ENCODE measurements at places on chromosomes 1 and 21. TPM values are rescaled to one million over a fixed set of nuclear protein-coding genes. Genes with fewer than 3 reads are reported as not detected.
A peak's percentile ranks its signal among the peaks of the same experiment; 100 is the strongest.

DNA sequence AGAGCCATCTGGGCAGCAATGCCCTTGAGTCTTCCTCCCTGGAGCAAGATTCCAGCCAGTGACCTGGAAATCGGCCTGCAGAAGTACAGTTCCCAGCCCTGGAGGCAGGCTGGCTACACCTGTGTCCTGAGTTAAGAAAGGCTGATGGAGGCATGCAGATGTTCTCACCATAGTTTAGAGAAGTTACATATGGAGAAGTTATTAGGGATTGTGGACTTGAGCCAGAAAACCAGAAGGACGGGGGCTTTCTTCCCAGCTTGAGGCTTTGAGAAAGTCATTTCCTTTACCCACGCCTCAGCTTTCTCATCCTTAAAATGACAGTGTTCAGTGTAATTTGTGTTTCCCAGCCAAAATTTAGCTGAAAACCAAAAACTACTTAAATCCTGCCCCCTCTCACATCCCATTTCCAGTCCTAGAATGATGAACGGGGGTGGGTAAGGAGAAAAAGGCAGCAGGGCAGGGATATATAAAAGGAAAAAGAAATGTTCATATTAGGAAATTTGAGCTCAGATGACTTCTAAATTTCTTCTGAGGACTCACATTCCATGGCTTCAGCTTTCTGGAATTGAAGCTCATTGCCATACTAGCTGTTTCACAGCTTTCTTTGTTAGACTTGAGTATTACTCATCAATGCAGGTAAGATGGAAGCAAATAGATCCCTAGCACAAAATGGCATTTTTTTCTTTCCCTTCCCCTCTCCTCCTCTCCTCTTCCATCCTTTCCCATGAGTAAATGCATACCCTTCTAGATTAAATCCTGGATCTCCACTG is 14.4 kb upstream of the C8B start:
- no peak for DNase-seq

DNA sequence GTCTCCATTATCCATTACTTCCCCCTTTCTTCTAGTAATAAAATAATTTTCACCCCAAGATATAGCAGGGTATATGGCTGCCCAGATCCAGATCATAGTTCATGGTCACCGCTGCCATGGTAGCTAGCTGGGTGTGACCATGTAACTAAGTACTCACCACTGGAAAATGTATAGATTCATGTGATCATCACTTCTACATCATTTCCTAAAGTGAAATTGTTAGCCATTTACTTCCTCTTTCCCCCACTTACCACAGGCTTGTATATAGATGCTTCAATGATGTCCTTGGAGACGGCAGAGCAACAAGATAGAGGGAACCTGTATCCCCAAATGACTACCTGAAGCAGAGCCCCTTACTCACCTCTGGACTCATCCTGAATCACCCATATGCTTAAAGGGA is 22.7 kb upstream of the EYA3 start:
- no peak for DNase-seq

- no peak for DNase-seq
Measured at GRCh38 chr1:225674381-225674780, 21.5 kb upstream of the ENAH start.

GRCh38 chr1:86239894-86240293 is 83.3 kb upstream of the COL24A1 start:
- DNase-seq, result peak; percentile 3

DNA sequence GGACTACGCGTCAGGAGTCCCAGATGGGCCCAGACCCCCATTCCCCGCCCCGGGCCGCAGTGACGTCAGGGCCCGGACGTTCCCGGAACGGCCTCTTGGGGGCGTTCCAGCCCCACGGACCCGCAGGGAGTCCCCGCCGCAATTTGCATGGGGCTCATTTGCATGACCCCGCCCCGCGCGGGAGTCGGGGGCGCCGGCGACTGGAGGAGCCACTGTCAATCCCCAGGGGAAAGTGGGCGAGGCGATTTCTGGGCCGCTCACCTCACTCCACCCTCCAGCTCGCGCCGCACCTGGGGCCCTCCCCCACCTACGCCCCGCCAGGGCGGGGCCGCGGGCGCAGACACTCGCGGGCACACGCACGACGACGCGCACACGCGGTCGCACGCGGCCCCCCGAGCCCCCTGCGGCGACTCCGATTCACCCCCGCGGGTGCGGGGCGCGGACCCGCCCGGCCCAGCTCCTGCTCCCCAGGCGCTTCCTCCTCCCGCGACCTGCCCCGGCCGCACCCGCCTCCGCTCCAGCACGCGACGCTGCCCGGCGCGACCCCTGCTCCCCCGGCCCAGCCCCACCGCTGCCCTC is 13.2 kb downstream of the AGRN start:
- DNase-seq, result peak; percentile 47

DNA sequence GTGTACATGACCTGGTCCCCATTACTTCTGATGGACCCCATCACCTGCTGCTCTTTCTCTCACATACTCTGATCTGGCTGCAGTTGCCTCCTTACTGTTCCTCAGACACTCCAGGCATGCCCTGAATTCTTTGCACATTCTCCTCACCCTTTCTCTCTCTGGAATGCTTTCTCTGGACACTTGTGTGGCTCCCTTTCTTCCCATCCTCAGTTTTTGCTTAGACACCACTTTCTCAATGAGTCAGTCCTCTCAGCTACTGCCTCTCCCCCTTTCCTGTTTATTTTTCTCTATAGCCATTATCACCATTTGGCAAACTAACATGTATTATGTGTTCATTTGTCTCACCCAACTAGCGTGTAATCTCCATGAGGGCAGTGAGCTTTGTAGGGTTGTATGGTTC is 28.1 kb downstream of the PLXNA2 start:
- DNase-seq, result peak; percentile 74

- no peak for DNase-seq
Measured at GRCh38 chr1:151905070-151905442, 4.3 kb downstream of the THEM4 start.

DNA sequence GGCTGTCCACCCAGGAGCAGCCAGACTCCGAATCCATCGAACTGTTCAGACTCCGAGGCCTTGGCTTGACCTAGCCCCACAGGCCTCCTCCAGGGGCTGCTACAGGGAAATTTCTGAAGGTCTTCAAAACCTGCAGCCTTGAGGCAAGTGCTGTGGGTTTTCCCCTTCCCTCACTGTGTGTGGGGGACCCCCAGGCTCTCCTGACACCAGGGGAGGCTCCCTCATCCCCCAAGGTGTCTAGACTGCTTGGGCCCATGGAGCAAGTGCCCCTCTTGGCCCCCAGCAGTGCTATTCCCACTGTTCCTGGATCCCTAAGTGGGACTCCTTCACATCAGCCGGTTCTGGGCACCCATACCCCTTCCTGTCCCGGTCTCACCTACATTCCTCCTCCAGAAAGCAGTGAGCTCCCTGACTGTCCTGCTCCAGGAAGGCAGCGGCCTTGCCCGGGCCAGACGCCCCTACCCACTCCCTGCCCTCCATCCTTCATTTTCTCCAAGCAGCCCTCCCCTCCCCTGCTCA is 814 bp downstream of the PAQR7 start:
- no peak for DNase-seq

GRCh38 chr21:33249331-33250002 is 16.7 kb upstream of the IL10RB start:
- DNase-seq, result no peak

- DNase-seq, result no peak
Measured at GRCh38 chr1:161145832-161146231, 7.9 kb upstream of the UFC1 start.

- DNase-seq, result no peak
Measured at GRCh38 chr1:191608367-191608766, 549.9 kb upstream of the RGS18 start.

DNA sequence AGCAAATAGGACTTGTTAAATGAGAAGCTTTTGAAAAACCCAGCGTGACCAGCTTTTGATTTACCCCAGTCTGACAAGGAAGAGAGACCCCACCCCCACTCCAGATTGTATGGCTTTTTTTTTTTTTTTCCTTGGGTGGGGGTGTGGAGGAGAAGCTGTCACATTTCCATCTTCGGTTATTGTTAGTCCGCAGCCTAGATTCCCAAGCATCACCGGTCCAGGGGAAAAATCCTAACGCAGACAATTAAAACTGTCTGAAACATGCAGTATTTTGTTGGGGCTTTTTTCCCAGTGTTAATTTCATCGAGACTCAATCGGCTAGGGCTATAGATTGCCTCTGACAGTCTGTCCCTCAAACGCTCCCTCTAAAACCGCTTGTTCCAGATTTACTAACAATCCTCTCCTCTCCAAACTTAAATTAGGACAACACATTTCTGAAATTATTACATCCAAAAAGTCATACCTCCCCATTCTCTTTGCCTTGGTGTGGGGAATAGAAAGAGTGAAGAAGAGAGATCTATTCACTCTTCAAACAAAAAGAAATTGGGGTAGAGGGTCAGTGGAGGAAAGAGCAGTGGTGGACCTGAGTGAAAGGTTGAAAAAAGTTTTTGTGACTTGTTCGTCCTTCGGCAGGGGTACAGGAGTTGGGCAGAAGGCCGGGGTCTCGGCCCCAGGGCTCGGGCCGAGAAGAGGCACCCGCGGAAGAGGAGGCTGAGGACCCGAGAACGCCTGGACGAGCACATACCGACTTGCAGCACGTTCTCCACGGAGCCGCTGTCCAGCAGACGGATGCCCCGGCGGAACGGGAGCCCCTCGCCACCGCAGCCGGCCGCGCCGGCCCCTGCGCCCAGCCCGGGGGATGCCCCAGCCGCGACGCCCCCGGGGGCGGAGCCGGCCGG is 1.1 kb downstream of the ZSWIM5 start:
- no peak for DNase-seq

GRCh38 chr1:150386592-150386991 is 22.6 kb downstream of the RPRD2 start:
- no peak for DNase-seq

GRCh38 chr1:42047508-42047880 is 105.7 kb upstream of the GUCA2B start:
- DNase-seq, result no peak

DNA sequence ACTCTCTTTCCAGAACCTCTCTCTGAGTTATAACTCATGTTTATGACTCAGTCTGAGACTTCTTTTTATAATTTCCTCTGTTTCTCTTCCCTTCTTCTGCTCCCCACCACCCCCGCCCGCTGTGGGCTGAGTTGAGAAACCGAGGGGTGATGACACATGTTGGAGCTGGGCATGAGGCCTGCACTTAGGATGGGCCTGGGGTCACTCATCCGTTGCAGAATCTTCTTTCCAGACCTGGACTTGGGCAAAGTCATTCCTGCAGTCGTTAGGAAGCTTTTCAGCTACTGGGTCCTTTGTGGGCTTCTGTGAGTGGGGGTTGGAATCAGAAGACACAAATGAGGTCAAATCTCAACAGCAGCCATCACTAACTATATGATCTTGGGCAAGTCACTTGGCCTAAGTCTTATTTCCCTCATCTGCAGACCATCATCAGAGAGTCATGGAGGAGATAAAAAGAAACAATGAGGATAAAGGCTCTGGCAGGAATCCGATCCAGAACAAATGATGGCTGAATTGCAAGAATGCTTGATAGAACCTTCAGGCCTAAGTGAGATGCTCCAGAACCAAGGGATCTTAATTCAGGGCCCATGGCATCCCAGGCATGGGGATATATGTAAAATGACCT is 53.4 kb downstream of the RPS6KA1 start:
- peak; percentile 53 for DNase-seq

DNA sequence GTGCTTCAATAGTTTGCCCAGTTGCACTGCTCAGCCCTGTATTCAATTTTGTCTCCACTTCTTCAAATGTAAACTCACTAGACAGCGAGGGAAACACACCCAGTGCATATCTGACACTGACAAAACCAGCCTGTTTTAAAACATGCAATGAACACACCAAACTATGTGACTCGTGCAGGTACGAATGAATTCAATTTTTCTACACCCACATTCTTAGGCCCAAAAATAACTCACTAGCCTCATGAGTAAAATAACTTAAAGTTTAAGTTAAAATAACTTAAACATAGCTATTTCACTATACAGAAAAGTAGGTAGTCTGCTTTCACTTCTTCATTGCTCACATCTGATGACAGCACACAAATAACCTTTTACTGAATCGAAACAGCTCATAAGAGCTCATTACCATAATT is 21.1 kb downstream of the TTC13 start:
- no peak for DNase-seq

DNA sequence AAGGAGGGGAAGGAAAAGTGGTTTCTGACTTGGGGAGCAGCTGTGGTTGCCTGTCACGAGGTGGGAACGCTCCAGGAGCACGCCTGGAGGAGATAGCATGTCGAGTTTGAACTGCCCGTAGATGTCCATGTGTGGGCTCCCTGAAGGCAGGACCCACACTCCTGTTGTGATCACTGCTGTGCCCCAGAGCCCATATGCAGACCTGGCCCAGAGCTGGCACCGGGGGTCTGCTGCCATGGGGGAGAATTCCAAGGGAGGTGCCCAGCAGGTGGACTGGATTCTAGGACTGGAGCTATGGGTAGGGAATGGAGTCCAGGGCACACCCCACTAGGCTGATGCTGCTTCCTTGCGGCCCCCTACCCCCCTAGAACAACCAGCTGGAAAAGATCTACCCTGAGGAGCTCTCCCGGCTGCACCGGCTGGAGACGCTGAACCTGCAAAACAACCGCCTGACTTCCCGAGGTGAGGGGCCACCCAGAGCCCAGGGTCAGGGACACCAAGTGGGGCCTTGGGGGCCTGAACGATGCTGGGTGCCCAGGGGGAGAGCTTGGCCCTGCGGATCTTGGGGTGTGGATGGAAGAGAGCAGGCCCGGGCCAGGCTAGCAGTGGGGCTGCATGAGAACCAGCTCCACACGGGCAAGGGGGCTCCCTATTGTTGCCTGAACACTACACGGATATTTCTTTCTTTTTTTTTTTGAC is 9.3 kb downstream of the PODN start:
- DNase-seq, result no peak

- DNase-seq, result no peak
Measured at GRCh38 chr1:236429715-236430274, 35.7 kb downstream of the EDARADD start.

GRCh38 chr1:54619749-54620148 is 3.6 kb downstream of the FAM151A start:
- no peak for DNase-seq

- DNase-seq, result no peak
Measured at GRCh38 chr1:33930346-33931110, 66.6 kb downstream of the HMGB4 start.

- DNase-seq, result peak; percentile 36
Measured at GRCh38 chr1:113307771-113308445, 82.4 kb upstream of the MAGI3 start.

ESRRG gene
- total RNA-seq, result not detected

FCRL5 gene
- not detected for total RNA-seq

CSMD2 gene
- not detected for total RNA-seq

TMEM200B gene
- 0.17 TPM for total RNA-seq

SMIM12 gene
- total RNA-seq, result 36.4 TPM

TRIM62 gene
- total RNA-seq, result 11.5 TPM

DMRTA2 gene
- not detected for total RNA-seq

TMEM35B gene
- total RNA-seq, result 42.7 TPM

AJAP1 gene
- total RNA-seq, result not detected

DNALI1 gene
- total RNA-seq, result 13.9 TPM

GDAP2 gene
- 13.9 TPM for total RNA-seq

MTMR11 gene
- 7.6 TPM for total RNA-seq

C8A gene
- not detected for total RNA-seq

LIN28A gene
- total RNA-seq, result under 0.01 TPM

SYCP1 gene
- not detected for total RNA-seq

Measured in LHCN-M2 (cell line).